Spleen (tissue), 13 donors: ENCODE measurements at places on chromosomes 4 and X.

- no peak for DNase-seq
These were observed 181.3 kb upstream of the STK26 start for GRCh38 chrX:131841496-131842437.

- no peak for DNase-seq
These were observed 754 bp upstream of the KLF3 start for GRCh38 chr4:38663090-38663800.

DNA sequence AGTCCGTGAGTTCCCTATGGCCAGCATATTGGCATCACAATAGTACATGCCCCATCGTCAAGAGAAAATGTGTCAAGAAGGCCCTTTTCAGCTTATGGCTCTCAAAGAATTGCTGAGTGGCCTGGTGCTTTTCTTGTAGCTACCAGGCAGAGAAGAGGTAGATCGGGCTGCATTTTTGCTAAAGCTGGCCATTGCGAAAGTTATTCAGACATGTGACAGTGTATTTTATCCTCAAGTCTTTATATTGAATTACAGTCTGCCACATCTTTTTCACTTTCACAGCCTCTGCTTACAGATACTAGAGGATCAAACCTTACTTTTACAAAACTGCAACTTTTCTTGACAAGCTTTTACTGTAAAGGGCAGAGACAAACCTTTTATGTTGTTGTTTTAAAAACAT, 261.5 kb upstream of the IGFBP7 start:
- DNase-seq = no peak

- no peak for DNase-seq
These were observed 115.6 kb downstream of the CAMK2D start for GRCh38 chr4:113645771-113646441.

GRCh38 chr4:148007792-148008191, 275.9 kb downstream of the ARHGAP10 start:
- DNase-seq = no peak

DNA sequence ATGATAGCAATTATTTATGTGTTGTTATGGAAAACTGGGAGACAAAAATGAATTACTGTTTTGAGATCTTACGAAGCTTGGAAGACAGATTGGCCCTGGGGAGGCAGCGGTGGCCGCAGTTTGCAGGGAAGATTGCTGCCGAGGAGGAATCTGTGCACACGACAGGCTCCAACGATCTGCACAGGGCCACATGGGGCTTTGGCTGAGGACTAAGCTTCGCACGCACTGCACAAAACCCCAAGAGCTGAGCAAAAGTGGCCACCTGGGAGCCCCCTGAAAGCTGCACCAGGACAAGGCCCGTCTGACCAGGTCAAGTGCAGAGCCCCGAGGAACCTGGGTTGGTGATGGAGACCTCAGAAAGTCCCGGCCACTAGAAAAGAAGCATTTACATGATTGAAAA, 5.2 kb upstream of the PDE6B start:
- DNase-seq = peak; percentile 42

- DNase-seq = no peak
These were observed 44.7 kb downstream of the EVC start for GRCh38 chr4:5755679-5756078.

GRCh38 chrX:30495468-30495867, 82.1 kb downstream of the TASL start:
- DNase-seq = no peak

GRCh38 chr4:169975838-169976796, 50.1 kb downstream of the MFAP3L start:
- no peak for DNase-seq

- no peak for DNase-seq
These were observed 101.7 kb downstream of the RAPGEF2 start for GRCh38 chr4:159204566-159204965.

- DNase-seq = no peak
These were observed 317.5 kb downstream of the DHRSX start for GRCh38 chrX:2183193-2183725.

- no peak for DNase-seq
These were observed 81.4 kb downstream of the CEP44 start for GRCh38 chr4:174365018-174365587.
